ENCODE measurements at places on chromosomes 16 and 17.

GRCh38 chr17:56786989-56787482, 46.7 kb downstream of the C17orf67 start:
- no peak for DNase-seq

- DNase-seq, result no peak
These were observed 862 bp downstream of the ACSM1 start for GRCh38 chr16:20696618-20697017.

DNA sequence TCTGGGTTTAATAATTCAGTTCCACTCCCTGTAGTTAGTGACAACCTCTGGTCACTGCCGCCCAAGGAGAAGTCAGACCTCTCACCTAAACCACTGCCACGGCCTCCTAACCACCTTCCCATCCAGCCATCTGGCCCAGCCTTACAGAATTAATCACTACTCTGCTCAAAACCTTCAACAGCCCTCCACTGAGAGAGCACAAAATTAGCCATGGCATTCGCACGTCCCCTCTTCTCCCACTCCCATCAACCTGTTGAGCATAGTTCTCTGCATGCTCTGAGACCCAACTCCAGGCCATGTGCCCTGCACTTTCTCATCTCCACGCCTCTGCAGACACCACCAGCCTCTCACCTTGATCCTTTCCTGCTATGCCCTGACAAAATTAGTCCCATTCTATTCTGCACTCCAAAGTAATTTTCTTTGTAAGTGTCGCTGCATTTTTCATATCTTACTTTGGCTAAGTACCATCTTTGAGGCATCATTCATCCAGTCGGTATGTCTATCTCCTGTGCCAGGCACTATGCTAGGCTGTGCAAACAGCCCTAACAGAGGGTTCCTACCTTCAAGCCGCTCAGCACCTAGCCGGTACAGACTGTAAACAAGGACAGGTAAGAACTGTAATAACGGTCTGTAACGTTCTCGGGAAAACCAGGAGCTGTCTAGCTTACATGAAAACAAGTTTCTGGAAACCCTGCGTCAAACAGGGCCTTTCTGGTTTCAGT, 963 bp downstream of the COPRS start:
- DNase-seq, result no peak

DNA sequence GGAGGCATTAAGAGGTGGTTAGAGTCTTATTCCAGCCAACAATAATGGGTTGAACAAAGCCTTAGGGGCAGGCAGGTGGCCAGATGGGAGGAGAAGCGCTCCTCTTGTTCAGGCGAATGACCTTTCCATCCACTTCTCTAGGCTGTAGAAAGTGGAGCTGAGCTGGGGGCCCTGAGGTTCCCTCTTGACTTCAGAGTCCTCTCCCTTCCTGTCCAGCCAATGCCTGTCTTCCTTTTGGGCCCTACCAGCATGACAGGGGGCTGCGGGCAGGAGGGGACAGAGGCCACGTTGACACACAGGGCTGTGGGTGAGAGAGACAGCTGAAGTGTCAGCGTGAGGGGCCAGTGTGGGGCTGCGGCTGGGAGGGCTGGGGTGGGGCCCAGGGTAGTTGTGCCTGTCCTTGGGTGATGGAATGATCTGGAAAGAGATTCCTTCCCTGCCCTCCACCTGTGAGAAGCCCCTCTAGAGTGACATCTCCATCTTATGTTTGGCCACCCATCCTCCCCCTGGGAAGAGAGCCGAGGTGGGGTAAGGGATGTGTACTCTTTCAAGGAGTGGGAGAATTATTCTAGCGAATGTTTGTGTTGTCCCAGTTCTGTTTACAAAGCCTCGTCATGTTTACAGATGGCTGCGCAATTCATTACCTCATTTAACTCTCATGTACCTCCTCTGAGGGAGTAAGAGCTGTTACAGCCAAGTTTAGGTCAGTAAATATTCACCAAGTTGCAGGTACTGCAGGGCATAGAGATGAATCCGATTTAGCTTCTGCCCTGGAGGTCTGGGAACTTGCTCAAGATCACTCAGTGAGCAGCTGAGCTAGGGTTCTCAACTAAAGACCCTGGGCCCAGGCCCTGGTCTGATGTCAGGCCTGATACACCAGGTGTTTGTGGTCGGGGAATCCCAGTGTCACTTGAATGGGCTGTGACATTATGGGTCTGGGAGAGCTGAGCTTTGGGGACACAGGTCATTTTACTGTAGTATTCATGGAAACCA, 3.3 kb downstream of the ERBB2 start:
- DNase-seq, result peak; percentile 76

DNA sequence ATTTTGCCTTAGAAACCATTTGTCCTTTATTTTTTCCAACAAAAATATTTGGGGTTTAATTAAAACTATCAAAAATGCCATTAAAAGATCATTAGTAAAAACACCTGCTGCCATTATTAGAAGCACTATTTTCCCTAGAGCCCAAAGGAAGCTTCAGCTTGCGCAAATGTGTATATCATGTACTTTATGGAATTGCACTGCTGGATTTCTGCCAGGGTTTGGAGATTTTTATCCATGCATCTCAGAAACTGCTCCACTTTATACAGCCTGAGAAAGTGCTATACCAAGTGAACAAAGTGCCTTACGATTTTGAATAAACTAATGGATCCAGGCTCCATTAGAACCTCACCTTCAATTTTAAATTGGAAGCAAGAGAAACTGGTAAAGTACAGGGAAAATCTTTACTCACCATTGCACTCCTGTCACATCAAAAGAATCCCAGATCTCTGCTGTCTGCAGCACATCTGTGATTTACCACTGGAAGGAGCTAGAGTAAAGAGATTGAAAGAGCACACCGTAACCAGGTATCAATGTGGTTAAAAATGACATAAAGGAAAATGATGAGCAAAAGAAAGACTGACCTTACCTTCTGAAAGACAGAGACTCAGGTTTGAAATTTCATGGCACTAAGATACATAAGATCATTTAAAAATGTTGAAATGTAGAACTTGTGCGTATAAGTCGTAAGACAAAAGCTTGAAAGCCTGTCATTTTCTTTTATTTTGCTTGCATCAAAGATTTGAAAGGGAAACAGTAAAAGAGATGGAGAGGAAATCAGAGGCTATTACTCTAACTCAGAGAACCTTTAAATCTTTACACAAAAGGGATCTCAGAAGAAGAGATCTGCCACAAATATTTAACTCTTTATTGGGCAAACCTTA, 678.1 kb upstream of the GOT2 start:
- no peak for DNase-seq

- peak; percentile 53 for DNase-seq
These were observed 407 bp downstream of the MCRIP1 start for GRCh38 chr17:81832608-81833159.

DNA sequence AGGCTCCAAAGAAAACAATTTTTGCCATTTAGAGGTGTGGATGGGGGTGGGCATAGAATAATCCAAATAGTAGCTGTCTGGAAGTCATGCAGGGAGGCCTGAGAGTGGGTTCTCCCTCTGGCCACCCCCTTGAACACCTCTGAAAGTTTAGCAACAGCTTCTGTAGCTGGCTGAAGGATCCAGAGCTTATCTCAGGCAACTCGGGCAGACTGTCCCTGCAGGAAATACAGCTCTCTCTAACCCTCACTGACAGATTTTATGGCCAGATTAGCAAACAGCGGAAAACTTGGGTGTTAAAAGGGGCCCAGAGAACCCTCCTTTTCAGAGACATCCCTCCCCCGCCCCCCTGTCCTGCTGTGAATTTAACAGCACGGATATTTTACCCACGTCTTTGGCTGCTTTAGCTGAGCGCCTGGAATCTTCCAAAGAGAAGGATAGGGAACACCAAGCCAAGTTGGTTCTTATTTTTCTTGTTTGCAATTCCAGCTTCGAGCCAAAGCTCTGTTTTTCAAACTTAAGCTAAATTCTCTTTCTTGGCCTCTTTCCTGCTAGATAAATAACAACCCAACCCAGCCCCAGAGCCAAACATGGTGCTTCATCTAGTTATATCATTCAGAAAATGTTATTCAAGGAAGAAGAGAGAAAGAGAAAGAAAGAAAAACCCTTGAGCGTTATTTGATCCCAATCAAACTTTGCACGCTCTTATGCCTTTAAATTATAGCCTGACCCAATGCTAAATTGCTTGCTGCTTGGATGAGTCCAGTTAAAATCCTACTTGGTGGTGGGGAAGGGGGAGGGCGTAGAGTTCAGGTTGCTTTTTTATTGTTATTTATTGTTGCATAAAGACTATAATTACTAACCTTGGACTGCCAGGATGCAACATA, 2.3 kb upstream of the HOXB2 start:
- no peak for DNase-seq

GRCh38 chr16:74321356-74321755, 24.7 kb downstream of the PSMD7 start:
- DNase-seq, result no peak

GRCh38 chr17:17844079-17844478, 7.3 kb upstream of the SREBF1 start:
- no peak for DNase-seq

DNA sequence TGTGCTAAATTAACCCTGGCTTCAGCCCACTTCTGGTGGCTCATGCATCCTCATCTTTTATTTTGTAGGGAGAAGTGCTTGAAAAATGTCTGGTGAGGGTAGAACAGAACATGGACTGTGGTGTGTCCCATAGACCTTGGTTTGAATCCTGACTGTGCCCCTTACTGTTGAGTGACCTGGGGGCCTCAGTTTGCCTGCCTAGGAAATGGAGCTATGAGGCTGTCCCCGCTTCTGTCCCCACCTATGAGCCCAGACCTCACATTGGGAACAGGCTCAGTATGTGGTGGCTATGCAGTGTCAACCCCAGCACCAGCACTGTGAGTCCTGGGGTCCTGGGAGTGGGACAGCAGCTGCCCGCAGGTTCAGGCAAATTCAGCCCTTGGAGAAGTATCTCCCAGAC, 186.3 kb upstream of the GSE1 start:
- DNase-seq, result no peak

DNA sequence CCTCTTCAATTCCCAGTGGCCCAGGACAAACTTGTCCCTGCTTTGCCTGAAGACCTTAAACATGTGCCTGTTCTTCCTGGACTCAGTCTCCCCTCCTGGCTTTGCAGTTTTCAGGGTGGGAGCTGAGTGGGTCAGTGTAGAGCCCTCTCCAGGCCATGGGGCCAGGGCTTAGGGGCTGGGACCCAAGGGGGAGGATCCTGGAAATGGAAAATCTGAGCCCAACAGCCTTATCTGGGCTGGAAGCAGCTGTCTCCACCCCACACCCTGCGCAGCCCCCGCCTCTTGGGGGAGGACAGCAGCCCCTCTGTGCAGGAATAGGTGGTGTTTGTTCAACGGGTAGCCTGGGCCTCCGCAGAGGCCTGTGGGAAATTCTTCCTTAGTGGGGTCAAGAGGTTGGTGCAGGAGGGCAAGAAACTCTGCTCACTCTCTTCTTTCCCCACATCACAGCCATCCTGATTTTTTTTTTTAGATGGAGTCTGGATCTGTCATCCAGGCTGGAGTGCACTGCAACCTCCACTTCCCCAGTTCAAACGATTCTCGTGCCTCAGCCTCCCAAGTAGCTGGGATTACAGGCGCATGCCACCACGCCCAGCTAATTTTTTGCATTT, 6.8 kb upstream of the SMTNL2 start:
- DNase-seq, result no peak

GRCh38 chr17:52465407-52465806, 306.9 kb upstream of the CA10 start:
- no peak for DNase-seq

- no peak for DNase-seq
These were observed 1.0 kb downstream of the CSNK2A2 start for GRCh38 chr16:58196898-58197313.

DNA sequence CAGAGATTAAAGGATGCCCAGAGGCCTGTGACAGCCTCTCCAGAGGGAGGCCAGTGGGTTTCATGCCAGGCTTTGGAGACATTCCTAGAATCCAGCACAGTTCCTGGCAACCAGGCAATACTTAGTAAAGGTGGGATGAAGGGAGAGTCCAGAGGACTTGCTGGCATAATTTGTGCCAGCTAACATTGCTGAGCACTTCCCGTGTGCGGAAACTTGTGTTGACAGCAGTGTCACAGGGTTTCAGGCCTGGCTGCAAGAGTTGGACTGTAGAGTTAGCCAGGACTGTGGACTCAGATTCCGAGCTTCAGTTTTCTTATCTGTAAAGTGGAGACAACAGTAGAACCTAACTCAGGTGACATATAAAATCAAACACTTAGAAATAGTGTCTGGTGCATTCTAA, 141.7 kb downstream of the SALL1 start:
- DNase-seq, result no peak

DNA sequence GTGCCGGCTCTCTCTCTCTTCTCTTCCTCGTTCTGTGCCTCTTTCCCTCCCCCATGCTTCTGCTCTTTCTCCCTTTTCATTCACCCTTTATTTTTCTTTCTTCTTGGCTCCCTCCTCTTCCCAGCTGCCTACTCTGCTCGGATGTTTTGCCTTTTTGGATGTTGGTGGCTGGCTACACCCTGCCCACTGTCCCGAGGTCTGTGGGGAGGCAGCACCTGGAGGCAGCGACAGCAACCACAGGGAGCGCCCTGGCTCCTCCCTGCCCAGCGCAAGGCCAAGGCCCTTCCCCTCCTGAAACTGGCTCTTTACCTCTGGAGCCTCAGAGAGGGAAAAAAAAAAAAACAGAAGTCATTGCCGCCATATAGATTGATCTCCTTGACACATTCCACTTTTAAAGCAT, 20.0 kb downstream of the CLUAP1 start:
- DNase-seq, result no peak

GRCh38 chr16:68452176-68452575, 3.9 kb upstream of the SMPD3 start:
- DNase-seq, result no peak

DNA sequence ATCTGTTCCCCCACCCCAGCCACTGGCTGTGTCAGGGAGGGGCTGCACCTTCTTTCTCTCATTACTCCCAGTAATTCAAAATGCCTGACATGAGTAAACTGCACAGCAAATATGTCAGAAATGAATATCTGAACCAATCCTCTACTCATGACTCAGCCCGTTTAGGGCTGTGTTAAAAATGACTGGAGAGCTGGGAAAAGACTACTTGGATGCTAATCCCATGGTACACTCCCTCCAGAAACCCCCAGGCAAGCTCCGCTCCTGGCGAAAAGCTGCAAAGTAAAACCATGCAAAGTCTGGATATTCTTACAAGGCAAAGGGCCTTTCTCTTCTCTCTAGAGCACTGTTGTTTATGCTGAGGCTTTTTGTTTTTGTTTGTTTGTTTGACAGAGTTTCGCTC, 448.1 kb upstream of the DYNLRB2 start:
- no peak for DNase-seq

DNA sequence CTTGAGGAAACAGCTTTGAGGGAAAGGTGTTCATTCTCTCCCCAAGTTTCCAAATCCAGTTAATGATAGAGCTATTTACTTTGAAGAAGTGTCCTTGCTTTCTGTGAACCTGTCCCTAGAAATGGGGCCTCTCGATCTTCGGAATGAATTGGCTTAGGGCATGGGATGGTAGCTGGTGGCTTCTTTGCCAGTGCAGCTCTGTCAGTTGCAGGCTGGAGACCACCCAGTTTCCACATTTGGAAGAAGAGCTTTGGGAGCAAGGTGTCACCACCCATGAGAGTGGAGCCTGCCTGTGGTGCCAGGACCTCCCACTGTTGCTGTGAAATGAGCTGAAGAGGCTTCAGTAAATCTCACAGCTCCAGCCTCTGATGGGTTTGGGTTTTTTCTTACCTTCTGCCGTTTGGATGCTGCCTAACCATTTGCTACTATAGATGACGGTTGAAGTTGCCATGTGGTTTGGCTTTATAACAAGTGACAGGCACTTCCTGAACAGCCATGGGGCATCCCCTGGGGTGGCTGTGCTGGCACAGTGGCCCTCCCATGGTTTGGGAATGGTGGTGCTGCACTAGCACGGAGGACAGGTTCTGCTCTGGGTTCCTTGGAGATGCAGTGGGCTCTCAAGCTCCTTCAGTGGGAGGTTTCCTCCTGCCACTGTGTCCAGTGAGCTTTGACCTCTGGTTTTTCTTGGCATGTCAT, 19.5 kb upstream of the SLC5A10 start:
- DNase-seq, result no peak

GRCh38 chr16:82031116-82032084, 3.7 kb upstream of the HSD17B2 start:
- peak; percentile 43 for DNase-seq

All from GM10248 (cell line).